ENCODE measurements at places on chromosomes 16 and 17.
A peak's percentile ranks its signal among the peaks of the same experiment; 100 is the strongest.

- DNase-seq = peak; percentile 49
These were observed 81.5 kb downstream of the CA4 start for GRCh38 chr17:60231234-60231633.

DNA sequence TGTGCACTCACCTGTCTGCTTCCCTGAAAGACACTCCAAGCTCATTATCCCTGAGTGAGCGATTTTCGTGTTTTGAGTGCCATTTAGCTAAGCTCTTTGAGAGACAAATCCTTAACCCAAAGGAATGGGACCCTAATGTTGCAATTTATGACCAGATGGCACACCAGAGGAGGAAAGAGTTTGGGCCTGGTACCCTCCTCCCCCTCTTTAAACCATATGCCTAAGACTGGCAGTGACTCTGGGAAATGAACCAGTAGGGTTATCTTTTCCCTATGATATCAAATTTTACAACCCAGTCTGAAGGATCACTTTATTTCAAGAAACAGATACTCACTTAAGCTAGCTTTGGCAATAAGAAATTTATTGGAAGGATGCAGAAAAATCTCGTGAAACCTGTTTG, 550.4 kb downstream of the TOX3 start:
- DNase-seq = no peak

- no peak for DNase-seq
These were observed 110.4 kb downstream of the PITPNC1 start for GRCh38 chr17:67487506-67487905.

GRCh38 chr17:21397341-21398190, 21.4 kb downstream of the KCNJ12 start:
- DNase-seq = no peak

GRCh38 chr17:77011173-77012011, 129.4 kb upstream of the SEC14L1 start:
- no peak for DNase-seq

DNA sequence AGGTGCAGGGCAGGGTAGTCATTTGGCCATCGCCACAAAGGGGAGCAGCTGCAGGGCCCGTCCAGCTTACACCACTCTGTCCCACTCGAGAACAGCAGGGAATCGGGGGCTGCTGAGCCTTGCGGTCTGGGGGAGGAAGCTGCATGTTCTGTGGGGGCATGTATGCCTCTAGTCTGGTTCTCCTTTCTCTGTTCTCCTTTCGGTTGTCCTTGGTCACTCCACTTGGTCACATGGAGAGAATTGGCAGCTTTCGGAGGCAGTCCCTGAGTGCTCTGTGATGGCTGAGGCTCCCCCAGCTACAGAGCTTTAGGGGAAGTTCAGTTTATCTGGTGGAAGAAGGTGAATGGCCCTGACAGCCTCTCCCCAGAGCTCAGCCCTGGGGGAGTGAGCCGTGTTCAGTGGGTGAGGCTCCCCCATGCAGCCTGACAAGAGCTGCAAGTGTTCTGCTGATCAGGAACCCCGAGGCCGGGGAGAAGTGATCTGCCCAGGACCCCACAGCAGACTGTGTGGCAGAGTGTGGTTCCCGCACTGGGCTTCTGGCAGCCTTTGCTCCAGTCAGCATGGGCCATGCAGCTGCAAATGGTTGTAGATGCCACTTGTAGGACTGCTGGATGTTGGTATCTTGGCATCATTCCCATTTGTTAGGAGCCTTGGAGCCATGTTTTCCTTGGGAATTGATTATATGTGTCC, 22.3 kb upstream of the SMPD3 start:
- DNase-seq = no peak

GRCh38 chr17:65130832-65131231, 6.3 kb upstream of the RGS9 start:
- DNase-seq = no peak

DNA sequence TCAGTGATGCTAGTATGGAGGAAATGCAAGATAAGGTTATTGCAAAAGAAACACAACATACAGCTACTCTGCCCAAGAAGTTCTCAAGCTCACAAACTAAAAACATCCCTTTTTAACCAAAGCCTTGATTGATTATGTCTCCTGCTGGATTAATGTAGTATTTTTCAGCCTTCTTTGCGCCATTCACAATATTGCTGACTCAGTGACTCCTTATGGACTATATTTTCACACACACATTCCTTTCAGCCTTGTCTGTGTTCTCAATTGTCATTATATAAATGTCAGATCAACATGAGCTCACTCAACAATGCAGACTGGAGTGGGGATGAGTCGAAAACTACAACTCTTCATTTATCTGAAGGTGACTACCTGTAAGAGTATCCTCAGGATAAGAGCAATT, 579.3 kb upstream of the CDH8 start:
- DNase-seq = no peak

- no peak for DNase-seq
These were observed 140.9 kb downstream of the UTP18 start for GRCh38 chr17:51401279-51401678.

GRCh38 chr16:10120953-10121352, 61.3 kb downstream of the GRIN2A start:
- DNase-seq = no peak

- no peak for DNase-seq
These were observed 23.5 kb upstream of the SIAH1 start for GRCh38 chr16:48408688-48409087.

GRCh38 chr17:44808156-44808555, 21.9 kb downstream of the GJC1 start:
- no peak for DNase-seq

DNA sequence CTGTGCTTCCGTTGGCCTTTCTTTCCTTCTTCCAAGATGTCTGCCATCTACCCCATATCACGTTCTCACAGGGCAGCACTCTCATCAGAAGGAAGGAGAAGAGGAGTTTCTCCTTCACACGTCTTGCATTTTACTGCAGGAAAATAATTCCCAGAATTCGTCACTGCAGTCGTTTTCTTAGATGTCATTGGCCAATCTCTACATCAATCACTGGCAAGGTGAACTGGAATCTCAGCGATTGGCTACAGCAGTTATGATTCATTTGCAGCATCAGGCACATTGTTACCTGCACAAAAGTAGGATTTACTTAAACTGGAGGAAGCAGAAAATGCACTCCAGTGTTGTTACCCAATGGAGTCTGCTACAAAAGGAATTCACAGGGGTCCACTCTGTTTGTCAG, 277.2 kb upstream of the RBFOX1 start:
- no peak for DNase-seq

- DNase-seq = no peak
These were observed 30.7 kb downstream of the TMC7 start for GRCh38 chr16:19014461-19014860.

GRCh38 chr16:55502801-55503366, 6.0 kb upstream of the LPCAT2 start:
- no peak for DNase-seq

DNA sequence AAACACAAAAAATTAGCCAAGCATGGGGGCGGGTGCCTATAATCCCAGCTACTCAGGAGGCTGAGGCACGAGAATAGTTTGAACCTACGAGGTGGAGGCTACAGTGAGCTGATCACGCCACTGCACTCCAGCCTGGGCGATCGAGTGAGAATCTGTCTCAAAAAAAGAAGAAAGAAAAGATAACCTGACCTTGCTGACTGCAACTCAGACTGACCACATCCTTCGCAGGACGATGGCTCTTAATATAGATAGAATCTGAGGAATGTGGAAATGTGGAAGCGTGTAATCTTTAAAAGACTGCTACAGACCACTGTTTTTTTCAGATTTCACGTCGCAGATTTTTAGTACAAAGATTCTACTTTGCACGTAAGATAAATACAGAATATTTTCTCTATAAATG, 37.8 kb downstream of the KLHDC4 start:
- DNase-seq = no peak

GRCh38 chr17:28394337-28395116, 11.5 kb downstream of the SLC46A1 start:
- no peak for DNase-seq

DNA sequence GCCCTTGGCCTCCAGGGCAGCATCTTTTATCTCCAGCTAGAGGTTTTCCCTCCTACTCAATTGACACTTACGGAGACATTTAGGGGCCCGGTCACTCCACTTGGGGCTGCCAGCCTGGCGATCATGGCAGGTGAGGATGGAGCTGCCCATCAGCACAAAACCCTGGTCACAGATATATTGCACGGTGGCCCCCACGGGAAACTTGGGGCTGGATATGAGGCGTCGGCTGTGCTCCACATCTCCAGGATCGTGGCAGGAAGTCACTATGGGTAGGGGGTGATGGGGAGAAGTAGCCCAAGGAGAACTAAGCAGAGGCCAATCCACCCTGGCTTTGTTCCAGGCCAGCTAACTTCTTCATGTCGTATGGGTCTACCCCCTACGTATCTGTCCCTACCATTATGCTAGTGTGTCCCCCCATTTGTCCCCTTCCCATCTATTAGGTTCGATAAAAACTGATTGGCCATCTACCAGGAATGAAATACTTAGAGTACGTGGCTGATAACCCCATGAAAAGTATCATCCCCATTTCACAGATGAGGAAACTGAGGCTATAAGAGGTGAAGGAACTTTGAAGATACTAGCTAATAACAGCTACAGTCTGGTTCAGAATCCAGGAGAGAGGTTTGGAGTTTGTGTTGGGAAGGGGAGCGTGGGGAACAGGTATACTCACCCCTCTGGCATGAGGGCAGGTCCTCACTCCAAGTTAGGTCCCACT, 6.1 kb upstream of the PHF12 start:
- DNase-seq = no peak

GRCh38 chr16:16120044-16120381, 103.3 kb downstream of the ABCC6 start:
- DNase-seq = no peak

- DNase-seq = no peak
These were observed 3.5 kb upstream of the AGRP start for GRCh38 chr16:67486805-67487204.

DNA sequence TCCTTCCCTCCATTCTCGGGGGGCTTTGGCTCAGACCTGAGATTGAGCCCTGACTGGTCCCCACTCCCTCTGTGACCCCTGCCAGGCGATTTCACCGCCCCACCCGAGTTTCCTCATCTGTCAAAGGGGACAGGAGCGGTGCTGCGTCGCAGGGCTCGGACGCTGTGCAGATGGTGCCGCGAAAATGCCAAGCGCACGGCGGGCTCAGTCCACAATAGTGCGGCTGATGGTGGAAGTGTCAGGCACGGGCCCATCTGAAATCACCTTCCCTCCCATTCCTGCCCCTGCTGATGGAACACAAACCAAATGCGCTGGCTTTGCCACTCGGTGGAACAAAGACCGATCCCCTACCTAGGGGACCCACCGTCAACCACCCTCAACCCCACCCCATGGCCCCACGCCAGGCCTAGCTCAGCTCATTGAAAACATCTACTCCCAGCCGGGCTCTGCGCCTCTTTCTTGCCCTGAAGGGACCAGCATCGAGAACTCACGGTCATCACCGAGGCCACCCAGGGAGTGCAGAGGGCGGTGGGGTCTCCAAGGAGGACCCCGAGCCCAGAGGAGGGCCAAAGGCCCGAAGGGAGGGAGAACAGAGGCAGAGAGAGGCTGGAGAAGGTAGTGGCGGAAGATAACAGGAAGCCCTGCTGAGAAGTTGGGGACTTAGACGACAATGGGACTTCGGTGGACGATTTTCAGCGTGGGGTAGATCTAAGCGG, 1.4 kb downstream of the CARHSP1 start:
- DNase-seq = no peak

DNA sequence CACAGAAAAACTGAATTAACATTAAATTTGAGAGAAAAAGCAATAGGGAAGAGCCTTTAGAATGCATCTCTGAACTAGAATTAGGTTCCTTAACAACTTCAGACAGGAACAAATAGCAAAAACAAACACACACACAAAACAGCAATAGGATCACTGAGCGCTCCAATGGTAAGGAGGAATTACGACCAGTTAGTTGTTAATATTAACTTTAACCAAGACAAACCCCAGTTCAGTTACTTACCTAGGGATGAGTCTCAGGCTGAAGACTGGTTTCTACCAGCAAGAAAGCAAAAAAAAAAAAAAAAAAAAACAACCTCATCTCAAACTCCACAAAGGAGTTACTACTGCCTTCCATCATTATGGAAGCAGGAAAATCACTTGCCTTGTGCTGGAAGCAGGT, 14.6 kb downstream of the DHRS7B start:
- no peak for DNase-seq

GRCh38 chr16:16780588-16780987, 401.6 kb downstream of the NPIPA7 start:
- DNase-seq = no peak

DNA sequence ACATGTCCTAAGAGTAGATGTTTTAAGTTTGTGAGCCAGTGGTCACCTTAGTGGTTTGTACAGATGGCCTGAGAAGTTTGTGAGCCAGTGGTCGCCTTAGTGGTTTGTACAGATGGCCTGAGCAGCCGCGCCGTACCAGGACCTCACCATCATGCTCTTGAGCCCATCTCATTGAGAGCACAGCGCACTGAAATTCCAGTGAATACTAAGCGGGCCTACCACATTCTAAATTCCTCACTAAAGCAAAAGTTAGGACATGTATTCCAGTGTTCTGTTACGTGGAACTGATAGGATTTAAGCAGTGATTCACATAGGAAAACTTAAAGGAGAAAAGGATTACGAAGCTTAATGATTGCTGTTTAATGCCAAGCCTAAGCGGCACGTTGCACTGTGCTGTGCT, 3.9 kb downstream of the USP10 start:
- DNase-seq = no peak

- no peak for DNase-seq
These were observed 23.1 kb downstream of the ACLY start for GRCh38 chr17:41895617-41896016.

DNA sequence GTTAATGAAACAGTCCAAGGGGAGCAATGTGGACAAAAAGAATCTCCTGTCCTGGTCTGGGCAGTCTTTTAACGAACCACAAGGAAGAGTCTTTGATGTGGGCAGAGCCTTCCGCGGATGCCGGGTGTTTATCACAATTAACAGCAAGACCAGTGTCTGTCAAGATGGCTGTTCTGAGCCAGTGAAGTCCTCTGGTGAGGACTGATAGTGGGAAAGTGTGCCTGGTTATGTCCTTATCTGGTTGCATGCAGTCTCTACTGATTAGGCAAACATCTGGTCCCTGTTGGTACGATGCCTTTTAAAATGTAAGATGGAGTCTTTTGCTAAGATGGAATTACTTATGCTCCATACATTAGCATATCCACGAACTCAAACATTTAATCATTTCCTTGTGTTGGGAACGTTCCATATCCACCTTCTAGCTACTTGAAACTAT, 88.5 kb downstream of the ZNF18 start:
- DNase-seq = no peak

- no peak for DNase-seq
These were observed 949 bp upstream of the GSPT1 start for GRCh38 chr16:11916524-11917285.

DNA sequence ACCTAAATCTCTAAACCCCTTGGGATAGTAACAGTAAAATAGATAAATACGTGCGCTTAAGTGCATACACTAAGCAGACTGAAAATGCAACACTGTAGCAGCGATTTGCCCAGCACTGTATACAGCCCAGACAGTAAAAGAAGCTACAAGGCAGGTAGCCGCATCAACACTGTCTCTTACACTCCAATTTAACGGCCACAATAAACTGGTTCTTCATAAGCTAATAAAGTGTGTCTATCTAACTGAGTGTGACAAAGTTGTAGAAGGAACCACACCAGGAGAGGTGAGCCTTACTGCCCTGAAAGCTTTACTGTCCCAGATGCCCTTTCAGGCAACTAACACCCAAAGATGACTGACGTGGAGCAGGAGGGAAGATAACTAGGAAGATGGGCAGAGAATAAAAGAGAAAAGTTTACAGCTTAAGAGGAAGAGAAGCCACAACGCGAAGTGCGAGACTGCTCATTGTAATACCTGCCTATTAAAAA, 847 bp downstream of the ZDHHC7 start:
- no peak for DNase-seq
